ENCODE measurements at places on chromosomes 16 and 17.

GRCh38 chr17:76527430-76528111 lies 9.9 kb downstream of the CYGB start:
- H3K27ac ChIP-seq: no peak overlapping the region
- H3K4me1 ChIP-seq: peaks cover 57% of the 10 kb centered on the region
- no peak for DNase-seq
- H3K4me3 ChIP-seq: peak overlapping the region; percentile 39
- no peaks in the 10 kb centered on the region for H3K36me3 ChIP-seq
- no peaks in the 10 kb centered on the region for H3K27me3 ChIP-seq

GRCh38 chr16:82157836-82158235 lies 12.2 kb downstream of the MPHOSPH6 start:
- no peak for DNase-seq
- peaks cover 19% of the 10 kb centered on the region for H3K4me1 ChIP-seq
- H3K27ac ChIP-seq: peak overlapping the region; percentile 37
- H3K27me3 ChIP-seq: no peaks in the 10 kb centered on the region
- H3K36me3 ChIP-seq: peaks cover 13% of the 10 kb centered on the region

DNA sequence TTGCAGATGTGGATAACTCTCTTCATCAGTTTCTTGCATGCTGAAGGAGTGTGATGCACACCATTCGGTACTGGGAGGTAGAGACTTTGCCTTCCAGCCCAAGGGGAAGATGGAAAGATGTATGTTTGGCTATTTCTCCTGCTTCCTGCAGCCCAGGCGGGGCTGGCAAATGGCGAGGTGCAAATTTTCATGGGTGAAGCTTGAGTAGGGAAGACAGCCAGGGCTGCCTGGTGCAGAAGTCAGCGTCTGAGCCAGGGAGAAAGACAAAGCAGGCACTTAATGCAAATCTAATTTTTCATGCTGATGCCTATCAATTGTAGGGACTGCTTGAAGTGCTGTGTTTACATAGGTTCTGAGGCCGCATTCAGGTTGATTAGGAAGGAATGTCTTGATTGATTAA lies 384.7 kb upstream of the EEF2KMT start:
- no peaks in the 10 kb centered on the region for H3K36me3 ChIP-seq
- DNase-seq: no peak
- no peak overlapping the region for H3K27ac ChIP-seq
- no peaks in the 10 kb centered on the region for H3K4me1 ChIP-seq
- no peak overlapping the region for H3K4me3 ChIP-seq
- peaks cover 3% of the 10 kb centered on the region for H3K27me3 ChIP-seq

- peaks cover 4% of the 10 kb centered on the region for H3K27me3 ChIP-seq
- DNase-seq: peak; percentile 79
- H3K27ac ChIP-seq: peak overlapping the region; percentile 96
- peaks cover 3% of the 10 kb centered on the region for H3K36me3 ChIP-seq
- H3K4me1 ChIP-seq: peaks cover 88% of the 10 kb centered on the region
Observed at GRCh38 chr17:57945996-57946797, 9.0 kb downstream of the CUEDC1 start.

GRCh38 chr17:76246080-76247066 lies 6.1 kb upstream of the RNF157 start:
- H3K36me3 ChIP-seq: no peaks in the 10 kb centered on the region
- H3K4me1 ChIP-seq: peaks cover 4% of the 10 kb centered on the region
- H3K27me3 ChIP-seq: peaks cover 40% of the 10 kb centered on the region
- DNase-seq: no peak

GRCh38 chr17:1137465-1137894 lies 42.3 kb downstream of the ABR start:
- H3K4me1 ChIP-seq: peaks cover 12% of the 10 kb centered on the region
- DNase-seq: no peak
- H3K4me3 ChIP-seq: no peak overlapping the region
- no peak overlapping the region for H3K27ac ChIP-seq
- peaks cover 29% of the 10 kb centered on the region for H3K27me3 ChIP-seq

GRCh38 chr17:27413792-27414191 lies 42.5 kb upstream of the KSR1 start:
- DNase-seq: no peak
- H3K27ac ChIP-seq: no peak overlapping the region
- H3K36me3 ChIP-seq: no peaks in the 10 kb centered on the region
- H3K27me3 ChIP-seq: peaks cover 26% of the 10 kb centered on the region

DNA sequence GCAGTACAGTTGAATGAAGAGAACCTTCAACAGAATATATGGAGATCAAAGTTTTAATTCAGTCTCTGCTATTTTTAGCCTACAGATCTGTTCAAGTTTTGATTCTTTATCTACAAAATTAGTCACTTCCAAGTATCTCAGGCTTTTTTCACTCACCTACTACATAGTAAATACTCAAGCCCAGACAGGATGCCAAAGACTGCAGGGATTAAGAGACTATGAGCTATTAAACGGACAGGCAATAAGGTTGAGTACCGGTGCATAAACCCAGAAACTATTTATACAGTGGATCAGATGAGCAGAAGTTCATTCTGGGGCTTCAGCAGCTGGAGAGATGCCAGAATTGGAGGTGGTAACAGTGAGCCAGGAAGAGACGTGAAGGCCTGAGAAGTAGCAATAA lies 18.7 kb upstream of the OR3A1 start:
- H3K4me3 ChIP-seq: no peak overlapping the region
- H3K27ac ChIP-seq: no peak overlapping the region
- H3K27me3 ChIP-seq: no peaks in the 10 kb centered on the region
- no peaks in the 10 kb centered on the region for H3K36me3 ChIP-seq

GRCh38 chr16:1469693-1470201 lies 5.1 kb downstream of the CLCN7 start:
- no peak for DNase-seq
- H3K27me3 ChIP-seq: peaks cover 1% of the 10 kb centered on the region
- no peak overlapping the region for H3K27ac ChIP-seq
- no peak overlapping the region for H3K4me3 ChIP-seq
- H3K36me3 ChIP-seq: no peaks in the 10 kb centered on the region

DNA sequence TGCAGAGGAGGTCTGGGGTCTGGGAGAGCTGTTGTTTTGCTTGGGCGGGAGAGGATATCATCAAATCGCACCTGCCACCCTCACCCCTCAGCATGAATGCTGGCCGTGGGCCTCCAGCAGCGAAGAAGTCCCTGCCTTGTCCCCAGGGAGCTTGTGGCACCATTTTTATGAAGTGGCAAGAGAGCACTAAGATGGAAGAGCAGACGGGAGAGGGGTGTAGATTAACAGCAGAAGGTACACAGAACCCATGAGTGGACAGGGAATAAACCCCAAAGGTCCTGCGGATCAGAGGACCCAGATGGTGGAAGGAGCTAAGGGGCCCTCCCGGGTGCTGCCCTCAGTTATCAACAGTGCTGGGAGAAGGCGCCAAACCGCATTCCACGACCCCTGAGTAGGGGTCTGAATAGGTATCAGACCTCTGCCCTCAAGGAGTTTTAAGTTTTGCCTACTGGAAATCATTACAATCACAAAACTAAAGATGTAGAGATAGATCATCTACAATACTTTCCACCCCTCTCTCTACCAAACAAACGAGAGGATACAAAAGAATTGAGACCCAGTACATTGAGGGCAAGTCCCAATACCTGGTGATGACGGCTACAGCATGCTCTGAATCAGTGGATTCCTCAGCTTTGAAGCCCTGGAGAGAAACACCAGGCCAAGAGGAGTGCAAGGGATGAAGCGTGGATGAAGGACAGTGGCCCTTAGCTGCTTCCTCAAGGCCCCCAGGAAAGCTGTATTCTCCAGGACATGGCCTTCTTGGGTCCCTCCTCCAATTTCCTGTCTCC lies 60.2 kb downstream of the CCDC182 start:
- DNase-seq: no peak
- H3K4me1 ChIP-seq: no peaks in the 10 kb centered on the region
- H3K27ac ChIP-seq: no peak overlapping the region

DNA sequence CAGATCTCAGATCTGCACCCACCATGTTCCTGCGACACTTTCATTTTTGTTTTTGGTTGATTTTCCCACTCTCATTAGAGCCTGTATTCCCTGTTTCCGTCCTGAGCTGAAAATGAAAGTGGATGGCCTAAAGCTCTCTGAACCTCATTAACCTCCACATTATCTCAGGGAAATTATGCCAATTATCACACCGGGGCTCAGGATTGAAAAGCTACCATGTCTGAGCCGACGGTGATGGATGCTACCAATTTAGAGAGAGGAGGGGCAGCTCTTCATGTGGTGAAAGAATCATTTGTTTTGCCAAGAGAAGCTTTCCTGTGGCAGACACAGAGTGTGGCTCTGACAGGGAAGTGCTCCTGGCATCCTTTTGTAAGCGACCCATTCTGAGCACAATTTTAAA lies 410.4 kb upstream of the CDH11 start:
- DNase-seq: no peak
- peaks cover 38% of the 10 kb centered on the region for H3K4me1 ChIP-seq
- H3K27me3 ChIP-seq: 0 out of 2 replicates have a peak, but pooled peaks cover 1% of the 10 kb centered on the region
- H3K4me3 ChIP-seq: peak overlapping the region; percentile 38
- peaks cover 5% of the 10 kb centered on the region for H3K36me3 ChIP-seq

- no peaks in the 10 kb centered on the region for H3K27me3 ChIP-seq
- no peak for DNase-seq
- peaks cover 9% of the 10 kb centered on the region for H3K36me3 ChIP-seq
Observed at GRCh38 chr16:56369202-56369601, 56.1 kb downstream of the AMFR start.

DNA sequence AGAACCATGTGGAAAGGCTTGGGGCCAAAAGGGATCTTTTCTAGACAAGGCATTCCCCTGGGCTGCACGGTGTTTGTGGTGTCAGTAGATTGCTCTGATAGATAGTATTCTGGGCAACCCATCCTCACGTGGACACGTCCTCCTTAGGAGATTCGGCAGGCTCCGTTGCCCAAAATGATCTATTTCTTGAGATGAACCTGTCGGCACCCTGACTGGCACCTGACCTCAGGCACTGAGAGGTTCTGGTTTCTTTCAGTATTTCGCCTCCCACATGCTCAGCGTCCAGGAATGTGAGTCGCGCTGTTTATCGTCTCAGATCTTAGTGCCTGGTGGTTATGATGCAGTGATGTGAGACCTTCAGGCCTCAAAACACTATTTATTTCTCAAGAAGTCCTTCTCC lies 89.7 kb downstream of the MARCHF10 start:
- peak overlapping the region; percentile 50 for H3K27ac ChIP-seq
- H3K4me1 ChIP-seq: peaks cover 65% of the 10 kb centered on the region
- H3K36me3 ChIP-seq: peaks cover 7% of the 10 kb centered on the region

GRCh38 chr17:49495842-49496182 lies 719 bp downstream of the NGFR start:
- H3K4me3 ChIP-seq: peak overlapping the region; percentile 46
- H3K4me1 ChIP-seq: no peaks in the 10 kb centered on the region
- H3K27me3 ChIP-seq: peaks cover 64% of the 10 kb centered on the region

GRCh38 chr17:10631048-10631700 lies 25.9 kb downstream of the MYH3 start:
- no peak overlapping the region for H3K4me3 ChIP-seq
- H3K27ac ChIP-seq: no peak overlapping the region
- no peaks in the 10 kb centered on the region for H3K36me3 ChIP-seq

GRCh38 chr16:13359835-13360234 lies 458.4 kb downstream of the SHISA9 start:
- no peak overlapping the region for H3K4me3 ChIP-seq
- peaks cover 6% of the 10 kb centered on the region for H3K36me3 ChIP-seq
- H3K27ac ChIP-seq: no peak overlapping the region
- no peaks in the 10 kb centered on the region for H3K27me3 ChIP-seq
- H3K4me1 ChIP-seq: no peaks in the 10 kb centered on the region

GRCh38 chr16:17470182-17470907 lies 415 bp downstream of the XYLT1 start:
- peaks cover 70% of the 10 kb centered on the region for H3K4me1 ChIP-seq
- peak overlapping the region; percentile 90 for H3K4me3 ChIP-seq
- peak overlapping the region; percentile 75 for H3K27ac ChIP-seq
- H3K36me3 ChIP-seq: no peaks in the 10 kb centered on the region
- no peak for DNase-seq
- peaks cover 3% of the 10 kb centered on the region for H3K27me3 ChIP-seq

- H3K4me3 ChIP-seq: no peak overlapping the region
- H3K27me3 ChIP-seq: no peaks in the 10 kb centered on the region
- no peak for DNase-seq
- no peak overlapping the region for H3K27ac ChIP-seq
Observed at GRCh38 chr17:57687642-57688041, 57.5 kb downstream of the CCDC182 start.

DNA sequence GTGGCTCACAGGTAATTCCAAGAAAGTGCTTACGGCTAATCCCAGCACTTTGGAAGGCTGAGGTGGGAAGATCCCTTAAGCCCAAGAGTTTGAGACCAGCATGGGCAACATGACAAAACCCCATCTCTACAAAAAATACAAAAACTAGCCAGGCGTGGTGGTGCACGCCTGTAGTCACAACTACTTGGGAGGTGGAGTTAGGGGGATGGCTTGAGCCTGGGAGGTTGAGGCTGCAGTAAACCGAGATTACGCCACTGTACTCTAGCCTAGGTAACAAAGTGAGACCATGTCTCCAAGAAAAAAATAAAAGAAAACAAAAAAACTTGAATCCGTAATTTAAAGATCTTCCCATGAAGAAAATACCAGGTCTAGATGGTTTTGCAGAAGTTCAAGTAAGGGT lies 5.0 kb downstream of the ICAM2 start:
- no peak overlapping the region for H3K4me3 ChIP-seq
- no peaks in the 10 kb centered on the region for H3K36me3 ChIP-seq
- no peak overlapping the region for H3K27ac ChIP-seq

- H3K36me3 ChIP-seq: no peaks in the 10 kb centered on the region
- DNase-seq: no peak
- H3K27me3 ChIP-seq: peaks cover 15% of the 10 kb centered on the region
- no peak overlapping the region for H3K27ac ChIP-seq
- no peaks in the 10 kb centered on the region for H3K4me1 ChIP-seq
- no peak overlapping the region for H3K4me3 ChIP-seq
Observed at GRCh38 chr16:53372992-53373871, 61.0 kb upstream of the RBL2 start.

GRCh38 chr16:67441907-67442306 lies 11.0 kb downstream of the HSD11B2 start:
- no peak overlapping the region for H3K27ac ChIP-seq
- peaks cover 4% of the 10 kb centered on the region for H3K27me3 ChIP-seq
- H3K4me3 ChIP-seq: no peak overlapping the region

GRCh38 chr16:78364556-78364880 lies 265.1 kb downstream of the WWOX start:
- no peak overlapping the region for H3K4me3 ChIP-seq
- peaks cover 4% of the 10 kb centered on the region for H3K27me3 ChIP-seq
- H3K27ac ChIP-seq: no peak overlapping the region
- no peaks in the 10 kb centered on the region for H3K36me3 ChIP-seq
- H3K4me1 ChIP-seq: no peaks in the 10 kb centered on the region
